ENCODE measurements at places on chromosomes 7 and 10.

GRCh38 chr7:261341-262250 is 28.4 kb upstream of the FOXL3 start:
- DNase-seq = no peak

DNA sequence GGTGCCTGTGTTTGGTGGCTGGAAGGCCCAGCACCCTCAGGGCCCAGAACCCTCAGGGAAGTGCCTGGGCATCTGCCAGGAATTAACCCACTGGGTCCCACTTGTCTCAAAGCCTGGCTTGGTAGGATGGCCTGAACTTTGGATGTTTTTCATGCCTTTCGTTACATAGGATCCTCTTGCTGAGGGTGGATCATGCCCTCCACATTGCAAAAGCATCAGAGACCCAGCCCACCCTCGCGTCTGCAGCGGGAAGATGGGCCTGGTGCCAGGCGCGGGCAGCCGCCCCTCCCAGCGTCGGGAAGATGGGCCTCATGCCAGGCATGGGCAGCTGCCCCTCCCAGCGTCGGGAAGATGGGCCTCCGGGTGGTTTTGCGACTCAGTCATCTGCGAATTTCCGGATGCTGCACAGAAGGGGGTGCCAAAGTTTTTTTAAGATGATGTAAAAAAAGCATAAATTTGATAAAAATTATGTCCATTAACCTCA is 51.9 kb upstream of the PRKAR1B start:
- DNase-seq = no peak

DNA sequence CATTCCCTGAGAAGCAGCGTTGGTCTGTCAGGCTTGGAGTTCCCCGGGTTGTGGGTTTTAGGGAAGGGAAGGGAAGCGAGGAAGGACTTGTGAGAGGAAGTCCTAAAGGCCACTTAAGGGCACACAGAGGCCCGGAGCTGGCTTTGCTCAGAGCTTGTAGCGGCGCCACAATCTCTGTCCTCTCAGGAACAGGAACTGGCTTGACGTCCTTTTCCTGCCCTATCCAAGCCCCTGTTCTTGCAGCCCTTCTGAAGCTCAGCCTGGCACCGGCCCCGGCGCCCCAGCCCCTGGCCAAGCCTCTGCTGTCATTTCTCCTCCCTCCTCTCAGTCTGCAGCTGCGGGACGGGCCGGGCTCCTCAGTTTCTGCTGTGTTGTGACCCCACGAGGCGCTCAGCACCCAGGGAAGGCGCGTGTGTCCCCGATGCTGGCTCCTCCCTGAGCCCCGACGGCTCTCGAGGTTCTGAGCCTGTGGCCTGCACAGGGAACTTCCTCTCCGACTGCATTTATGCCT is at the start of gene GIMAP8:
Gene GIMAP8, plus strand, starts transcription at position 140 of the 511 bp plus-strand sequence. CDS start 16,069 bp downstream, outside the sequence.
- peak; percentile 90 for DNase-seq

DNA sequence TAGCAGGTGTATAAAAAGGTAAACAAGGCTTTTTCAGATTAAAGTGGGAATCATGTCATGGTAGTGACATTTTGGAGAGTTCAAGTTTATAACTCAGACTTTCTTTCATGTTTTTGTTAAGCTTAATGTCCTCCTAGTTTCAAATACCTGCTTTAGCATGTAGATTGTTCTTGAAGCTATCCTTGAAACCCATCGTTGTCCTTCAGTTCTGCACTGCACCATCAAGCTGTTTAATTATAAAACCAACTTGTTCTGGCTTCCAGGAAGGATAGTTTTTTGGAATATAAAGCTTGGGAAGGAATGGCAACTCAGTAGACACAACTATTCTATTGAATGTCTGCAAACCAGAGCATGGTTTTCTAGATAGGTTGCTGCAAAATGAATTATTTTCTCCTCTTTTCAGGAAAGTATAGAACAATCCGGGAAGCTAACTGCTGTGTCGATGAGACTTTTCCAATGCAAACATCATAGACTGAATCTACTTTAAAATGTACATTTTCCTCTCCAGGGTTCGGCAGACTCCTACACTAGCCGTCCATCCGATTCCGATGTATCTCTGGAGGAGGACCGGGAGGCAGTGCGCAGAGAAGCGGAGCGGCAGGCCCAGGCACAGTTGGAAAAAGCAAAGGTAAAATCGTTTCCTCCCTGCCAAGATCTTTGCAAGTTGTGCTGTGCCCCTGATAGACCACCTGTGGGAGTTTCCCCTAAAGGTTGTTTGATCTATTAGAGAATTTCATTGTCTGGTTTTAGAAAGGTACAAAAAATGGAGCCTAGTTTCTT is 249.8 kb downstream of the NSUN6 start:
- no peak for DNase-seq

DNA sequence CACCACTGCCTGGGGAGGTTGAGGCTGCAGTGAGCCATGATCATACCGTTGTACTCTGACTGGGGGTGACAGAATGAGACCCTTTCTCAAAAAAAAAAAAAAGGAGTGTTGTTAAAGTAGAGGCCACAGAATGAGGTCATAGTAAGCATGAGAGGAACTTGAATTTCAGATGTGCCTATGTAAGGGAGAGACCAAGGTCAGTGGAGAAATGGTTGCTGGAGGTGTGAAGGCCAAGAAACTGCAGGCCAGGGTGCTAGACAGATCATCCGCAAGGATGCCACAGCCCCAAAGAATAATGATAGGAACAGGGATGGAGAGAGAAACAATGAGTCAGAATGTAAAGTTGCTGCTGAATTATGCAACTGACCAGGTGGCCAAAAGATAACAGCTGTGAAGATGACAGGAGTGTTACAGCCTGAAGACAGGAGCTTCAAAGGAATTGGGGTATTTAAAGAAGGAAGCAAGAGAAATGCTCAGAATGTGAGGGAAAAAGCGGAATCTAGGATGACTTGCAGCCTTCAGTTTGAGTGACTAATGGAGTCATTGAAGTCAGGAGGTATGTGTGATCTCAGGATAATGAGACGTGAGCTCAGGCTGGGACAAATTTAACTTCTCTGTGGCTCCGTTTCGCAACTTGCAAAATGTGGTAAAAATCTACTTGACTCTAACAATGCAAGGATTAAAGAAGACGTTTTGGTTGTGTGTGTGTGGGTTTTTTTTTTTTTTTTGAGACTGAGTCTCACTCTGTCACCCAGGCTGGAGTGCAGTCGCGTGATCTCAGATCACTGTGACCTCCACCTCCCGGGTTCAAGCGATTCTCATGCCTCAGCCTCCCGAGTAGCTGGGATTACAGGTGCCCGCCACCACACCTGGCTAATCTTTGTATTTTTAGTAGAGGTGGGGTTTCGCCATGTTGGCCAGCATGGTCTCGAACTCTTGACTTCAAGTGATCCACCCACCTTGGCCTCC is 22.2 kb downstream of the TYW1B start:
- no peak for DNase-seq

GRCh38 chr10:31197886-31198285 is 121.1 kb upstream of the ZEB1 start:
- no peak for DNase-seq

GRCh38 chr10:94443549-94443948 is 41.2 kb downstream of the TBC1D12 start:
- no peak for DNase-seq

DNA sequence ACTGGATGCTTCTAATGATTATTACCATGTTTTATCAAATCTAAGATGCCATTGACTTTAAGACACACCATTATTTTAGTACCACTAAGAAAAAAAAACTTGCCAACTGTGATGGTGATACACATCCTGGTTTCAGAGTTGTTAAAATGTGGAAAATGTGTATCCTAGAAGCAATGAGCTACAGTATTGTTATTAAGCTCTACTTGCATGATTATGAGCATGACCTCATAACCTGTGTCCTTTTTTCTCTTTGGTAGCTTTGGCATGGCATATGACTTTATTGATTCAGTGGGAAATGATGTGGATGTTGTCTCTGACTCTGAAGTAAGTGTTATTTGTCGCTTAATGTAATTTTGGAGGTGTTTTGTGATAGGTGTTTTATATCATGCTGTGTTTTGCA is 3.3 kb downstream of the EDRF1 start:
- DNase-seq = no peak

DNA sequence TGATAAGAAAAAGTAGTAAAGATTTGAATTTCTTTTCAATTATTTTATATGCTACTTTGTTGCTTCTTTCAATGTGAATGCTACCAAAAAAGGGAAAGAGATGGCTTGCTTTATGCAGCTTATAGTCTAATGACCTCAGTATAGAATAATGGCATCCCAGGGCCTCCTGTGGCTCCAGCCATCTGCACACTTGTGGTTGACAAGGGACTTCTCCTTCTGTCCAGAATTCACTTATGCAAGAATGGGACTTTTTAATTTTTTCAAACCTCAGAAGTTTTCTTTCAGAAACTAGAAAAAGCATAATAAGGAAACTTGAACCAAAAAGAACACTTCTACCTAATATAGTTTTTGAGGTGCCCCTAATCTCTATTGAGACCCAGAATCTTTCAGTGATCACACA is 310.9 kb downstream of the CTNNA3 start:
- no peak for DNase-seq

DNA sequence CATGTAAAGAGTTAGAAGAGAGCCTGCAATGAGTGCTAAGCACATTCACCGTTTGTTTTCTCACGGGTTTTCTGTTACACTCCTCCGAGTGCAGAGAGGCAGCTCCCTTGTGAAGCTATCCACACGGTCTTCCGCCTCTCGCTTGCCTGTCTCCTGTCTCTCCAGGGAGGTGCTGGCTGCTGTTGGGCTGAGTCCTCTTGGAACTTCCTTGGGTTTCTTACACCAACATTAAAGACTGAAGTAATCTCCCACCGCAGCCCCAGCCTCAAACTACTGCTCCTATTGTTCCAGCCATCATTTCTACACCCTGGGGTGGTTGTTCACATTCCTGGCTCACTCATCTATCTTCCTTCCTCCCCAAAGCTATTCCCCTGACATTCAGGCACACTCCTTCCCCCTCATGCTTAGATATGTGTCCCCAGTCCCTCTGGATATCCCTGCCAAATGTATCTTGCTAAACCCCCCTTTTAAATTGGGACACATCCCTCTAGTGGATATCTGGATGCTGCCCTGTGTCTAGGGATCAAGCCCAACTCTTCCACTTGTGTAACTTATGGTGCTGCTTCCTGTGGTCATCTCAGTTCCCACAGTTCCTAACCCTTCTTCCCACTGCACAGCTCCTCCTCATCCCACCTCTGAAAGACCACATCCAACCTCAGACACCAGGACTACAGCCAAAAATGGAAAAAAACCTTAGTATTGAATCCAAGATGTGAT is 14.1 kb downstream of the ESYT2 start:
- DNase-seq = no peak

DNA sequence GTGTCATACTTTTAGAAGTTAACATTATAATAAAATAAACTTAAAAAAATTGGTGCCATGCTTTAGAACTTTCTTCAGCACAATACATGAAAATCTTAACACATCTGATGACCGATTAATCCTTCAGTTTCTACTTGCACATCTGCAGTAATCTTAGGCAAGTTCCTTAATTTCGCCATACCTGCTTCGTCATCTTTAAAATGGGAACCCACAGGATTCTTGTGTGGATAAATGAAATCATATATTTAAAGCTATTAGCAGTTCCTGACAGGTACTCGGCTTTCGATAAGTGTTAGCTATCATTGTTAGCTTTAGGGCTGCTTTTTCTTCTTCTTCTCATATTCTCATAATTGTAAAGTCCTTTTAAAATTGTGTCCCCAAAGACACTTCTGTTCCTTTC is 907 bp upstream of the VPS50 start:
- DNase-seq = no peak

- no peak for DNase-seq
Observed at GRCh38 chr7:155769701-155770100, 42.6 kb downstream of the SHH start.

DNA sequence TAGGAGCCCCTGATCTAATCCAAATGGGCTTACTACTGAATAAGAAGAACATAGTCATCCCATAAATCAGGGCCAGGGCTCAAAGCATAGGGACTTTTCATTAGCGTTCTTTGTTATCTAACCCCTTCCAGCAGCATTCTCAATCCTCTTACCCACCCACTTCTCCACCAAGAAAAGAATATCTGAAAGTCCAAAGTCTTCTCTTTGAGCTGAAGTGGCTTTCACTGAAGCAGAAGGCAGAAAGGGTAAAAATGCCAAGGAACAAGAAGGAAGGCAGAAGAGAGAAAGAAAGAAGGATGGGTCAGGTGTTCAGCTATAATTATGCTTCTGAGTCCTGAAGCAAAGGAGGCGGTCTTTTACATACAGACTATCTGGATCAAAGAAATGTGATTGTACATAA is 10.2 kb downstream of the TRPV5 start:
- DNase-seq = no peak

- no peak for DNase-seq
Observed at GRCh38 chr10:131769571-131770410, 131.0 kb upstream of the PPP2R2D start.

DNA sequence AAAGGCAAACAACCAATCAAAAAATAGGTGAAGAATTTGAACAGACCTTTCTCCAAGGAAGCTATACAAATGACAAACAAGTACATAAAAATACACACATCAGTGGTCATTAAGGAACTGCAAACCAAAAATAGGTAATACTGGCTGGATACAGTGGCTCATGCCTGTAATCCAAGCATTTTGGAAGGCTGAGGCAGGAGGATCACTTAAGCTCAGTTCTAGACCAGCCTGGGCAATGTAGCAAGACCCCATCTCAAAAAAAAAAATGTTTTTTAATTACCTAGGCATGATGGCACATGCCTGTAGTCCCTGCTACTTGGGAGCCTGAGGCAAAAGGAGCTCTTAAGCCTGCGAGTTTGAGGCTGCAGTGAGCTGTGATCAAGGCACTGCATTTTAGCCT is 19.3 kb downstream of the CDCA7L start:
- DNase-seq = no peak

- DNase-seq = no peak
Observed at GRCh38 chr7:151428378-151429236, 11.3 kb downstream of the CRYGN start.

GRCh38 chr7:149261316-149261828 is 624 bp upstream of the ZNF783 start:
- peak; percentile 69 for DNase-seq

DNA sequence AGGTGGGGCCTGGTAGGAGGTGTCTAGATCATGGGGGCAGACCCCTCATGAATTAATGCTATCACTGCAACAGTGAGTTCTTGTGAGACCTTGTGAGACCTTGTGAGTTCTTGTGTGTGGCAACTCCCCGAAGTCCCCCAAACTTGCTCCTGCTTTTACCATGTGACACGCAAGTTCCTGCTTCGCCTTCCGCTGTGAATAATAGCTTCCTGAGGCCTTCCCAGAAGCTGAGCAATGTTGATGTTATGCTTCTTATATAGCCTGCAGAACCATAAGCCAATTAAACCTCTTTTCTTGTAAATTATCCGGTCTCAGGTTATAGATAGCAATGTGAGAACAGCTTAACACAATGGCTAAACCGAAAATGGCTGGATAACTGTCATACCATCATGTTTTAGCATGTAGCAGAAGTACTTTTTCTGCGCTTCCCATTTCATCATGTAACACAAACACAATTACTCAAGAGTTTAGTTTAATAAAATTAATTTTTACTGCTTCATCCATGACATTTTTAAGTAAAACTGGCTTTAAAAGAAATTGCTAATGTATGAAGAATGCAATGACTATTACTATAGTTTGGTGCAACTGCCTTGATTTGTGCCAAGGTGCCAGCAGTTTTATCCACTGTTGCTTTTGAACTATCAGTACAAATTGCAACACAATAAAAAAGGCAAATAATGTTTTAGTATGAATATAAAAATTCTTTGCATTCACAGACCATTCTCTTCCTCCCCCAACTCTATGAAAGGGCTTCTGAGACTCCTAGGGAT is 87.7 kb upstream of the TMEM168 start:
- no peak for DNase-seq

Measured in activated CD4-positive, alpha-beta T cell treated with anti-CD3 and anti-CD28 coated beads, Interleukin-2, amount 10 ng/mL, durations not matched to agents 24 days and 14 days (primary cell).